ENCODE measurements at places on chromosomes 6 and 20.

DNA sequence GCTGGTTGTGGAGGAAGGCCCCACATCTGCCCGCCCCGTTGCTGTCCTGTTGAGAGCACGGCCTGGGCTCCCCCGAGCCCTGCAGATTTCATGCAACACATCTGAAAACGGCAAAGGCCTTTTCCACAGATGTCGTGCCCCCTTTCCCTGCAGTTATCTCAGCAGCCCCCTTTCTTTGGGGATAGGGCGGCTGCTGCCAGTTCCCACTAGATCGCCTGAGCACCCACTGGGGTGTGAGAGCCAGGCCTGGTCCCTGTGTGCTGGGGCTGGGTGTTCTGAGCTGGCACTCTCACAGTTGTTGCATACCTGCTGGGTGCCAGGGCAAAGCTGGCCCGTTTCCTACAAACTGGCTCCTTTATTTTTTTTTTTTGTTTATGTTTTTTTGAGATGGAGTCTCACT, 12.3 kb upstream of the MTG2 start:
- DNase-seq, result no peak

DNA sequence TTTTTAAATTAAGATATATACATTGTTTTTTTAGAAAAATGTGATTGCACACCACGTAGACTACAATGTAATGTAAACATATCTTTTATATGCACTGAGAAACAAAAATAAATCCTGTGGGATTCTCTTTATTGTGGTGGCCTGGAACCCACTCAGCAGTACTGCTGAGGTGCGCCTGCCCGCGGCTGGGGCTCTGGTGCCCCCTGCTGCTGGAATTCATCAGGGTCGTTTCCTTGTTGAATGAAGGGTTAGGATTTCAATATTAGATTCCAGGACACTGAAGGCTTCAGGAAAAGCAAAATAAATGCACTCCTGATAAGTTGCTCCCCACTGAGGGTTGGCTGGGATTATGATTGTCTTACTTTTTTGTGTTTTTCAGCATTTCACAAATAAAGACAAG, 175.8 kb upstream of the GGTLC1 start:
- DNase-seq, result no peak

DNA sequence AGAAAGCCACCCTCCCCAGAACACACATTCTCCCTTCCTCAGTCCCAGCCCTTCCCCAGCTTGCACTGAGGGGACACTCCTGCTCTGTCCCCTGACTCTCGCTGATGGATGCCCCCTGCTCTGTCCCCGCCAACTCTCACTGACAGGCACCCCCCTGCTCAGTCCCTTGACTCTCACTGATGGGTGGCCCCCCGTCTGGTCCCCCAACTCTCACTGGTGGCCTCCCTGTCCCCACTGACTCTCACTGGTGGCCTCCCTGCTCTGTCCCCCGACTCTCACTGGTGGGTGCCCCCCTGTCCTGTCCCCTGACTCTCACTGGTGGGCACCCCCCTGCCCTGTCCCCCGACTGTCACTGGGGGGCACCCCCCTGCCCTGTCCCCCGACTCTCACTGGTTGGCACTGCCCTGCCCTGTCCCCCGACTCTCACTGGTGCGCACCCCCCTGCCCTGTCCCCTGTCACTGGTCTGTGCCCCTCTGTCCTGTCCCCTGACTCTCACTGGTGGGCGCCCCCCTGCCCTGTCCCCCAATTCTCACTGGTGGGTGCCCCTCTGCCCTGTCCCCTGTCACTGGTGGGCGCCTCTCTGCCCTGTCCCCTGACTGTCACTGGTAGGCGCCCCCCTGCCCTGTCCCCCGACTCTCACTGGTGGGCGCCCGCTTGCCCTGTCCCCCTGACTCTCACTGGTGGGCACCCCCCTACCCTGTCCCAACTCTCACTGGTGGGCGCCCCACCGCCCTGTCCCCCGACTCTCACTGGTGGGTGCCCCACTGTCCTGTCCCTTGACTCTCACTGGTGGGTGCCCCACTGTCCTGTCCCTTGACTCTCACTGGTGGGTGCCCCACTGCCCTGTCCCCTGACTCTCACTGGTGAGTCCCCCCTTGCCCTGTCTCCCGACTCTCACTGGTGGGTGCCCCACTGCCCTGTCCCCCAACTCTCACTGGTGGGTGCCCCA, 60.9 kb downstream of the GINS1 start:
- no peak for DNase-seq

- no peak for DNase-seq
These were observed 611.1 kb upstream of the ARID1B start for GRCh38 chr6:156166093-156166492.

DNA sequence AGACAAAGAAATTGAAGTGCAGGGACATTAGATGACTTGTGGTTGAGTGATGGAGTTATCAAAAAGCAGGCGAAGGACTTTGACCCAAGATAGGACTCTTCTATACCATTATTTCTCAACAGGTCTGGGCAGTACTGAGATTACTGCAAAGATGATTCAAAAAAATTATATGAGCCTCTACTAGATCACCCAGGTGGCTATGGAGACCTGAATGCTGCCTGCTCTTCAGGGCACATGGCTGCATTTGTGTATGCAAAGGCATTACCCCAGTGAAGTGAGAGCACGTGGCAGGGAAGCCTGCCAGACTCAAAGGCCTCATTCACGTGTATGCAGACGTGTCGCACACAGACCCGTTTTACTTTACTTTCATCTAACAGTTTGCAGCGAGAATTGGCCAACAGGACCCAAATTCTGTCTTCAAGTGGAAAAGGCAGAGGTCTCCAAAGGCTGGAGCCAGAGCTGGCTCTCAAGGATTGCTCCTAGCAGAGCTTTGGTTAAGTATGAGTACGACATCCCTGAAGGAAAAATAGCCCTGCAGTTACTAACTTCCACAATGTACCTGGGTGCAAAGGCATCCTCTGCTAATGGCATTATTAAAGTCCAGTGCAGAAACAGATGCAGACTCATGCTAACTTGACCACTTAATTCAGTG, 113.8 kb upstream of the ARMC2 start:
- no peak for DNase-seq

GRCh38 chr6:44117397-44118128, 9.7 kb downstream of the MRPL14 start:
- DNase-seq, result no peak

GRCh38 chr20:38197217-38197616, 32.1 kb upstream of the TGM2 start:
- no peak for DNase-seq

DNA sequence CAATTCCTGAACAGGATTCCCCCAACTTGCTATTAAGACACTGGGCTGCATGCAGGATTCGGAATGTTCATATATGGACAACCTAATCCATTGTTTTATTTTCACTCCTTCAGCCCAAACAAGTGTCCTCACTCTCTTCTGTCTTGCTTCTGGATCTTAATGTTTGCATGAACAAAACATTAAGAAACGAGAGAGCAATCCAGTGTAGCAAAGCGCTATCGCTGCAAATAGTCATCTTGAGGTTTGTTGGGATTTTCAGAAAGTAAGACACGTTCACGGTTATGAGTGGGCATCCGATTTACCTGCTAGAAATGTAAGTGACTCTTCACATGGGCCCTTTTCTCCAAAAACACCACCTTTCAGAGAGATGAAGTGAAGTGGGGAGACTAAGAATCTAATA, 156.4 kb downstream of the MBOAT1 start:
- no peak for DNase-seq

- DNase-seq, result no peak
These were observed 59.5 kb downstream of the BMP6 start for GRCh38 chr6:7785243-7786035.

GRCh38 chr6:3456395-3456897, 404 bp downstream of the SLC22A23 start:
- DNase-seq, result peak; percentile 49

DNA sequence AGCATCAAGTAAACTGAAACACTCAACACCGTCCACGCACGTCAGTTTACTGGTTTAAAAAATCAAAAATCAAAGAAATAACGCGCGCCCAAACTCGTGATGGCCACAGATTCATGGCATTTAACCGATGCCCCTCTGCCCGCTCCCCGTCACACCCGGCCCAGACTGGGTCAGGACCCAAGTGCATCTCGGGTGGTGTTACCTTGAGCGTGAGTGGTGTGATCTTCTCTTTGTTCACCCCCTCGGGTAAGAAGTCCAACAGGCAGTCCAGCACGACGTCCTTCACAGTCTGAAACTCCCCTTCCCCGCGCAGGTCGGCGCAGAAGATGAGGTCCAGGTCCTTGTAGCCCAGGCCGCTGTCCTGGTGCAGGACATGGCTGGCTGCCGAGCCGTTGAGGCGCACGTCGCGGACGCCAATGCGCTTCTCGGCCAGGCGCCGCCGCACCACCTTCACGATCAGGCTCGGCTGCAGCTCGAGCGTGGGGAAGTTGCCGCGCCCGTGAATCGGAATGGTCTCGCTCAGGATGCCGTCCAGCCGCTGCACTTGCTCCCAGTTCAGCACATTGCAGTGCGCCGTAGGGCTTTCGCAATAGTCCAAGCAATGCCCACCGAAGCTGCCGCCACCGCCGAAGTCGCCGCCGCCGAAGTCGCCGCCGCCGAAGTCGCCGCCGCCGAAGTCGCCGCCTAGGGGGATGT, 945 bp downstream of the TENT5A start:
- no peak for DNase-seq

GRCh38 chr20:53421343-53421742, 172.3 kb downstream of the ZNF217 start:
- DNase-seq, result no peak

DNA sequence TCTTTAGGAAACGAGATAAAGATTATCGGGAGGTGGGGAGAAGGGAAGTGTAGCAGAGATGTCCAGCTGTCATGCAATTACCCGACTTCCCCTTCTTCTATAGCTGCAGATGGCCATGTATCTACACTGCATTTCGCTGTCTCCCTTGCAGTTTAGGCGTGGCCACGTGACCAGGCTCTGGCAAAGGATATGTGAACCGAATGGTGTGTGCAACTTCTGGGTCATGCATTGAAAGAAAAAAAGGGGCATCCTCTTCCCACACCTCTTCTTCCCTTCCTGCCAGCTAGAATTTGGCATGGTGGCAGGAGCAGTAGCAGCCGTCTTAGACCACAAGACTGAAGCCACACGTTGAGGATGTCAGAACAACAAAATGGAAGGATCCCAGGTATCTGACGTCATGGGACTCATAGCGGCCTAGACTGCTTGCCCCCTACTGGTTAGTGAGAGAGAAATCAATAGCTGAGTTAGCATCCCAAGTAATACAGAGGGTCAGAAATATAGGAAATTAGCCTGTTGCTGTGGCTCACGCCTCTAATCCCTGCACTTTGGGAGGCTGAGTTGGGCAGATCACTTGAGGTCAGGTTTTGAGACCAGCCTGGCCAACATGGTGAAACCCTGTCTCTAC, 32.8 kb downstream of the TCF15 start:
- DNase-seq, result no peak

GRCh38 chr6:47897247-47897646, 115.4 kb downstream of the OPN5 start:
- DNase-seq, result no peak

- no peak for DNase-seq
These were observed 29.6 kb downstream of the SUMO4 start for GRCh38 chr6:149429427-149430360.
